NCI-H1092 treated with DMSO at 0.1 percent for 48 hours (cell line): ENCODE measurements at places on chromosomes 5 and 9.

GRCh38 chr5:64923151-64923685, 154.5 kb downstream of the CWC27 start:
- DNase-seq: no peak

DNA sequence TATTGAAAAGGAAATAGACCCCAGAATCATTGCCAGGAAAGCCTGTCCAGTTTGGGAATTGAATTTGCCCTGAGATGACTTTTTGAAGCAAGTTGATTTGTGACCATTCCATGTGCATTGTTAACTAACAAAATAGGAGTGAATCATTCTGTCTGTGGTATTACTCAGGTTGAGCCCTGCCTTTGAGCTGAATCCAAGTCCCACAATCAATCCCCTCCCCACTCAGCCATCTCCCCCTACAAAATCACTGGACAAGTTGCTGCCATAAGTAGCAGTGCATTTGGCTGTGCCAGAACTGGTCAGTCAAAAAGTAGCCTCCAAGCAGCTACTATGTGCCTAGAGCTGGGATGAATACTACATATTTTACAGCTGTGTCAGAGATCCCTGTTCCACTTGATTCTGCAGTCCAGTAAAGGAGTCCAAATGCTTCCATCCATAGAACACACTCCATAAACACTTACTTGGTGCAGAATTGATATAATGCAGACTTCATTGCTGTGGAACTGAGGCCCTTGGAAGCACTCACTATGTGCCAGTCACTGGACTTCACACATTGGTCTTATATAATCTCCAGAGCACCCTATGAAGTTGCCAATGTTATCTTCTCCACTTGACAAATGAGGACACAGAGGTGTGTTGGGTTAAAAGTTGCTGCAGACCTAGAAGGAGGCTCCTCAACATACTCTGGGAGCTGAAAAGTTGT, 96.1 kb downstream of the ZNF462 start:
- DNase-seq: no peak

DNA sequence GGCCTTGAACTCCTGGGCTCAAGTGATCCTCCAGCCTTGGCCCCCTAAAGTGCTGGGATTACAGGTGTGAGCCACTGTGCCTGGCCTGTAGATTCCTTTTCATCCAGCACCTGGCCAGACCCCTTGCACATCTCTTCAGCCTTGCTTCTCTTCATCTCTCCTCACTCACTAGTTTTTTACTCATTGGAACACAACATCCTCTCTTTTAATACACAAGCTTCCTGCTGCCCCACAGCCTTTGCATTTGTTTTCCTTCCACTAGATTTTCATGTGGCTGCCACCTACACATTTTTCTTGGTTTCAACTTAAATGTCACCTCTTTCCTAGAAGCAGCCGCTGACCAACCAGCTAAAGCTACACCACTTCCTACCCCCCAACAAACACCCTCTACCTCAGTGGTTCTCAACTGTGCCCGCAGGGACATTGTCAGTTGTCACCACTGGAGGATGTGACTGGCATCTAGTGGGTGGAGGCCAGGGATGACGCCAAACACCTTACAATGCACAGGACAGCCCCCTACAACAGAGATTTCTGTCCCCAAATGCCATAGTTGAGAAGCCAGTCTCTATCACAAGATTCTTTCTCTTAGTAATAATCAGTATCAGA, 33.7 kb downstream of the HAVCR1 start:
- DNase-seq: no peak

DNA sequence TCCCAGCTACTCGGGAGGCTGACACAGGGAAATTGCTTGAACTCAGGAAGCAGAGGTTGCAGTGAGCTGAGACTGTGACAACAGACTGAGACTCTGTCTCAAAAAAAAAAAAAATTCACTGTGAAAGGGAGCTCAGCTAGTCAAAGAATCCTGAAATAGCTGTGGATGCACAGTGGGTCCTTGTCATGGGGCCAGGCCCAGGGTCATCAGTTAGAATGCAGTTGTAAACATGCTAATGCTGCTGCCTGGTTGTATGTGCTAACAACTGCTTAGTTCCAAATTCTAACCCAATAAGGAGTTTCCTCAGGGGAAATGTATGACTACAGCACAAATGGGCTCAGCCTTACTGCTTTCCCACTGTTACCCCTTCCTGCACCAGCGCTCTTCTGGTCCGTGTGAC, 84.0 kb downstream of the PALM2AKAP2 start:
- DNase-seq: no peak

- no peak for DNase-seq
Observed at GRCh38 chr5:167867281-167867680, 424.2 kb upstream of the WWC1 start.

GRCh38 chr9:136587944-136588662, 42.3 kb upstream of the NOTCH1 start:
- no peak for DNase-seq

DNA sequence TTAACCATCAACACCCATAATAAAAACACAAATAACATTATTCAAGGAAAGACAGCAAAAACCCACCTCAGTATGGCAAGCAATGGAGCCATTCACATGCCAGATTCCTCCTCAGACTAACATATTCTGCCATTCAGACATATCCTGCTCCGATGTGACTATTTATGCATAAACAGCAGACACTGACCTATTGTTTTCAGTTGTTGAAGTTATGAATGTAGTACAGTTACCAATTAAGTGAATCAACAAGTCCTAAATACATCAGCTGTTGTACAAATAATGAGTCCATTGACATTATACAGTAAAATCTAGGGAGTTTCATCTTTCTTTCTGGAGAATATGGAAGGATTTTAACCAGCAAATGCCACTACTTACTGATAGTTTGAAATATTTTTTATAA, 131.7 kb downstream of the DENND1A start:
- DNase-seq: no peak

DNA sequence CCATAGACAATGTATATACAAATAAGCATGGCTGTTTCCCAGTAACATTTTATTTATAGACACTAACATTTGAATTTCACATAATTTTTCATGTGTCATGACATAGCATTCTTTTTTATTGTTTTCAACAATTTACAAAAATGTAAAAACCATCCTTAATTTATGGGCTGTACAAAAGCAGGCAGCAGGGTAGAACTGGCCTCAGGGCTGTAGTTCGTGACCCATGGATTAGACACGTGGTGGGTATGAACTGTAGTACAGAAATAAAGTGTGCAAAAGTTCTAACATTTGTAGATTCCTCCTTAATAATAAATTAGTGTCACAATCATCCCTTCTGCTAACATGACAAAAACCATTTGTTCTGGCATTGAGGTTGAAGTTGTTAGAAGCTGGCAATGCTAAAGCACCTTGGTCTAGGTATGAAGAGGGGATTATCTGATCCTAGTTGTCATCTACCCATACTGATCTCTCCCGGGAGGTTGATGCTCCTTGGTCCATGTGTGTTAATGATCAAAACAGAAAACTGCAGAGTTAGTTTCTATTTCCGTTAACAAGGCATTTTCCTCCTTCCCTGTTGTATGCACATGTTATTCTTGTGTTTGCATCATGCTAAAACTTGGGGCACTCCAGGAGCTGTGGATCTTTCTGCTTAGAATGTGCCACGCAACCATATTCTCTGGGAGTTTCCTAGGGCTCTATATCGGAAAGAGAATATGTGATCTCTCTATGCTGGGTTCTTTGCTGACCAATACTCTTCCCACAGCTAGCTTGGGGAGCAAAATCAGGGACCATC, 917.6 kb downstream of the TLE1 start:
- no peak for DNase-seq

DNA sequence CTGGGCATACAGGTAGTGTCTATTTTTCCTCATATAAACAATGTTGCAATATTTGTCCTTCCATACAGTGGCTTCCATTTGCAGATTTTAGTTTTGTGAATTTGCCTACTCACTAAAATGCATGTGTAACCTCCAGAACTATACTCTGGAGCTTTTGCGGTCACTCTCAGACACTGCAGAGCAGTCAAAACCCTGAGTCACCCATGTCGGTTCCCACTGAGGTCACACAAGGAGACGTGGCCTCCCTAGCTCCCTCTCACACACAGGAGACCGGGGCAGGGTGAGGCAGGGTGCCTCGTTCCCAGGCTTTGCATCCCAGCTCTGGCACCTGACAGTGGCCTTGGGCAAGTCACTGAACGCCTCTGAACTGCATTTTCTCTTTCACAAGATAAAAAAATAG, 55.5 kb upstream of the ZNF354A start:
- DNase-seq: no peak

DNA sequence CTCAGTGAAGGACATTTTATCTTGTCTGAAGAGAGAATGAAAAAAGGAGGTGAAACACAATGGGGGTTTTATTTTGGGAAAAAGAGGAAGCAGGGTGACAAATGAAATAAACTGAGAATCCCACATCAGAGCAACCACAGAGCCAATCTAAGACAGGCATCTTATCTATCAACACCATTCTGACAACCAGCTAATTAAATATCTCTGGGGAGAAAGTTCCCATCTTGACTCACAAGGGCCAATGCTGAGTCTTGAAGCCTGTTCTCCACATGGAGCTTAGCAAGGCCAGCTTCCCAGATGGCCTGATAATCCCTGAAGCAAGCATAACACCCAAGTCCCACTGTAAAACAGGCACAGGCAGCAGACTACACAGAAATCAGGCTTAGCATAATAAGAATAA, 30.4 kb downstream of the DPYSL3 start:
- DNase-seq: no peak

GRCh38 chr9:90340421-90340820, 302.2 kb downstream of the DIRAS2 start:
- DNase-seq: no peak

- DNase-seq: no peak
Observed at GRCh38 chr5:175163586-175164275, 280.3 kb downstream of the DRD1 start.

- DNase-seq: no peak
Observed at GRCh38 chr5:149666212-149666852, 63.8 kb upstream of the PPARGC1B start.

DNA sequence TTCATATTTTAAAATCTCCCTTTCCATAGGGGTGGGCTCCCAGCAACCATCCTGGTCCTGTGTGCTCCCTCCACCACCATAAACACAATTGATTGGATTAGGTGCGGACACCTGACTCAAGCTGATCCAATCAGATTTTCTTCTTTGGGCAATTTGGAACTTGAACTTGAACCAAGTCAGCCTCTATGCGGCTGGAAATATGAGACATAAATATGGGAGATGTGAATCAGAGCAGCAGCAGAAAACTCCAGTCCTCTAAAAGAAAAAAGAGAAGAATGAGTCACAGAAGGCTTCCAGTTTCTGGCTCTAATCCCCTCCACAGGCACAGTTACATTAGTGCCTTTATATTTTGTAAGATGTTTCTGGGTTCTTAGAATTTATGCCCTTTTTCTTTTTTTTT, 306.6 kb downstream of the MLLT3 start:
- no peak for DNase-seq

DNA sequence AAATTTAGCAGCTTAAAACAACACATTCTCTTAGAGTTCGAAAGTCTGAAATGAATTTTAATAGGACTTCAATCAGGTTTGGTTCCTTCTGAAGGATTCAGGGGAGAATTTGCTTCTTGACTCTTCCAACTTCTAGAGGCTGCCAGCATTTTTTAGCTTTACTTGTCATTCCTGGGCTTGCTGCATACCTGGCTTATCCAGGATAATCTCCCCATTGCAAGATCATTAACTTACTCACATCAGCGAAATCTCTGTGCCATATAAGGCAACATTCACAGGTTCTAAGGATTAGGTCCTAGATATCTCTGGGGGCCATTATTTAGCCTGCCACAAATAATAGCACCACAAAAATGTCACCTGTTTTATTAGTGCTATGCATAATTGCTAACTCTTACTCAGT, 46.2 kb upstream of the PCSK5 start:
- no peak for DNase-seq

- no peak for DNase-seq
Observed at GRCh38 chr5:171650597-171650996, 135.0 kb upstream of the SMIM23 start.

DNA sequence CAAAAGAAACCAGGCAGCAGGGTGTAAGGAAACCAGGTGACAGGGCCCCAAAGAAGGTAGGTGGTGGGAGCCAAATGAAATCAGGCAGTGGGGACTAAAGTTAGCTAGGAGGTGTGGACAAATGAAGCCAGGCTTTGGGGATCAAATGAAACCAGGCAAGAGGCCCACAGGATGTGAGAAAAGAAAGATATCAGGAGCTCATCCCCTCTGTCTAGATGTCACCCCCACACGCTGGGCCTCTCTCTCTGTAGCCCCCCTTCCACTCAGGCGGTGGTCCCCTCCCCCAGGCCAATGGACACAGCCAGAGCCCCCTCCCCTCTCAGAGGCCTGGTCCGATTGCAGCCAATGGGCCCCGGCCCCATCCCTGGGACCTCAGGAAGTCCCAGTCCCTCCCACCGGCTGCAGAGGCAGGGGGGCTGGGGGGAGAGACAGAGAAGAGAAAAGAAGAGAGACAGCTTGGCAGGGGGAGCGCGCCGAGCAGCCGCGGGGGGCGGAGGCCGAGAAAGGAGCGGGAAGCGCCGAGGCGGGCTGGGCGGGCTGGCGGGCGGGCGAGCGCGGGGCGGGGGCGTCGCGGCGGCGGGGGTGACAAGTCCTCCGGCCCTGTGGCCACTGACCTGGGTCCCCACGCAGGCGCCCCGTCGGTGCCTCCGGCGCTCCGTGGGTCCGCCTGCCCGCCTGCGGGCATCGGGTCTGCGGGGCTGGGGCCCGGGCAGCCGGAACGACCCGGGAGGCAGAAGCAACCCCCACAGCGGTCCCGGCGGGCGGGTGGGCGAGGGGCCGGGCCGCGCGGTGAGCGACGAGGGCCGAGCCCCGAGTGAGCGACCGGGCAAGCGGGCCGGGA, 11.9 kb downstream of the CNTFR start:
- peak; percentile 58 for DNase-seq

GRCh38 chr5:135253601-135254178, 145.3 kb downstream of the MACROH2A1 start:
- DNase-seq: no peak

DNA sequence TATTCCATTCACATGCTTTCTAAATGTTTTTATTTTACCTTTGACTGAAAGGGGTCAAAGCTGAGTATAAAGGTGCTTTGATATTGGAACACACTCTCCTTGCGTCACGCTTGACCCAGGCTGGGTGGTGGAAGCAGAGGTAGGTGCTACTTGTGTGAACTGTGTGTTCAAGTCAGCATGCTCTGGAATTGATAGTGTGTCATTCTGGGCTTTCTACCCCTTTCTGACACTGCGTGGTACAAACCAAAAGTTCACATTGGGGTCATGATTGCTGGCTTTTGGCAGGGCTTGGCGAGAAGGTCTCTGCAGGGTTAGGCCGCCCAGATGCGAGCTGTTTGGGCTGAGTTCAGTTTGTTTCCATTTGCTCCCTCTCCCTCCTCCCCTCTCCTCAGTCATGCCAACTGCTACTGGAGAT, 131.8 kb downstream of the ADAMTSL1 start:
- DNase-seq: peak; percentile 39

GRCh38 chr5:156560002-156560401, 233.0 kb downstream of the SGCD start:
- DNase-seq: no peak

- no peak for DNase-seq
Observed at GRCh38 chr5:113922343-113922742, 408.8 kb downstream of the YTHDC2 start.

GRCh38 chr5:112018846-112019245, 261.9 kb upstream of the NREP start:
- no peak for DNase-seq
